ENCODE measurements at places on chromosomes 3 and 15.
A peak's percentile ranks its signal among the peaks of the same experiment; 100 is the strongest.

DNA sequence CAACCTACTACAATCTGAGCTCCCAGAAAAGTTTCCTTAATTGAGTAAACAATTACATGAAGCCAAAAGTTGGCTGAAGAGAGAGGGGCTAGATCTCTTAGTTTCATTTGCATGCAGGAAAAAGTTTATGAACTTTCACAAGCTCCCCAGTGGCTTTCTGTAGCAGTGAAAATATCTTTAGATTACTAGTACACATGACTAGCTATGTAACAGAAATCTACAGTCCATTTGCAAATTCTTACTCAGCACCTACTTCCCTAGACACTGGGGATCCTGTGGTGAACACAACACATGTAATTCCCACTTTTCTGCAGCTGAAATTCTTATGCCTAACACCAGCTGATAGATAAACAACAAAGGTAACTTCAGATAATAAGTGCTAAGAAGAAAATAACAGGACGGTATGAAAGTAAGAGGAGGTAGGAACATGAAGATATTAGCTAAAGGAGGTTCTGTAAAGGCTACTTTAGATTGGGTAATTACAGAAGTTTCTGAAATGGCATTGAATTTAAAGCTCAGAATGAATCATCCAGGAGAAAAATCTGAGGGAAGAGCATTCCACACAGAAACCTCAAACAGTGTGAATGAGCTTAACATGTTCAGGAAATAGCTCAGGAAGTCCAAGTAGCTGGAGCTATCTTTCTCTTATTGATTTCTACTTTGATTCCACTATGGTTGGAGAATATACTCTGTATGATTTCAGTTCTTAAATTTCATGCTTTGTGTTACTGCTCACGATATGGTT is 204.8 kb downstream of the MAGI1 start:
- DNase-seq = peak; percentile 60

- no peak for DNase-seq
Observed at GRCh38 chr3:113278599-113278955, 67.2 kb downstream of the BOC start.

- DNase-seq = peak; percentile 42
Observed at GRCh38 chr3:151445273-151446001, 15.4 kb downstream of the IGSF10 start.

- DNase-seq = no peak
Observed at GRCh38 chr3:20325563-20325962, 139.6 kb upstream of the SGO1 start.

DNA sequence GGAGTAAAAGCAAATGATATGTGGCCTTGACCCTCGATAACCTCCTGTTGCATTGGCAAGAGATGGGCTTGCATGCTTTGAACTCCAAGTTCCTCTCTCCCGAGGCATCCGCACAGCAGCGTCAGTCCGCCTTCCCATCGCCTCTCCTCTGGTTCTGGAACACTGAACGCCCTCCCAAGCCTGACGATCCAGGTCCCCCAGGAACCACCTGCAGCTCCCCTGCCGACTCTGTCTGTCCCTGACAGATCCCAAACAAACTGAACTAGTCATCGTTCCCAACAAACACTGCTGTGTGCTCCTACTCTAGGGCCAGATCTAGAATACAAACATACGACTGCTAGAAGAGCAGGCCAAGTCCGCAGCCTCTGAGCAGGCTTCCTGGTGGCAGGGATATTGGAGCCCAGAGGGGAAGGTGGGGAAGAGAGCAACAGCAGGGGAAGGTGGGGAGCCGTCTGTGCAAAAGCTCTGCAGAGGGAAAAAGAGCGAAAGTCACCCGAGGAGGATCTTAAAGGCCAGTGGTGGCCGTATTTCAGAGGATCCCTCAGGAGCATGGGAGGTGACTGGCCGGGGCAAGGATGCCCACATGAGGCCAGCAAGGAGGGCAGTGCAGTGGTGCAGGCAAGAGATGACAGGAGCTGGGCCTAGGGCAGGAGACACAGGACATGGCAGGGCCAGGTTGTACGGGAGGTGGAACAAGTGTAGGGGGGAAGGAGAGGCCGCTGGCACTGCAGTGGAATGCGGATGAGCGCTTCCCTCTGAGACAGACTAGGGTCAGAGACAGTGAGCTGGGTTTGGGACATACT is 50.8 kb downstream of the PCSK6 start:
- no peak for DNase-seq

Data from fibroblast of skin of left biceps (primary cell).